Stimulated activated naive CD4-positive, alpha-beta T cell treated with Interleukin-2 at 50 U/mL for 16 hours (primary cell): ENCODE measurements at places on chromosomes 13 and 19.

GRCh38 chr19:1081301-1082164 is 13.6 kb downstream of the POLR2E start:
- no peak for DNase-seq

DNA sequence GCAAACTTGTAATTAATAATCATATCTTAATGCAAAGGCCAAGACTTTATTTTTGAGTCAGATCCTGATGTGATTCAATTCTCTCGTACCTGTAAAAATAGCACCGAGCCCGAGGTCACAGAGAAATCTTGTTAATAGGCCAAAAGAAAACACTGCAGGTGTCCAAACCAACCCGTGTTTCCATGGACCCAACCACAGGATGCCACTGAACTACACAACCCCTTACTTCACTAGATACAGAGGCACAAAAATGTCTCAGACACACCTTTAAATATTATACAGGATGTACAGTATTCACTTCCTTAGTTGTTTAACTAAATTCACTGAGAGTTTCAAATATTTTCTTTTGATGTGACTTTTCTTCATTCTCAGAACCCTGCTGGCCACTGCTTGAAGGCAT is 530.9 kb downstream of the MYO16 start:
- no peak for DNase-seq

- DNase-seq, result no peak
These were observed 26.6 kb downstream of the CBY2 start for GRCh38 chr13:45728759-45729158.

- DNase-seq, result no peak
These were observed 323.7 kb upstream of the HTR2A start for GRCh38 chr13:47220453-47221140.

DNA sequence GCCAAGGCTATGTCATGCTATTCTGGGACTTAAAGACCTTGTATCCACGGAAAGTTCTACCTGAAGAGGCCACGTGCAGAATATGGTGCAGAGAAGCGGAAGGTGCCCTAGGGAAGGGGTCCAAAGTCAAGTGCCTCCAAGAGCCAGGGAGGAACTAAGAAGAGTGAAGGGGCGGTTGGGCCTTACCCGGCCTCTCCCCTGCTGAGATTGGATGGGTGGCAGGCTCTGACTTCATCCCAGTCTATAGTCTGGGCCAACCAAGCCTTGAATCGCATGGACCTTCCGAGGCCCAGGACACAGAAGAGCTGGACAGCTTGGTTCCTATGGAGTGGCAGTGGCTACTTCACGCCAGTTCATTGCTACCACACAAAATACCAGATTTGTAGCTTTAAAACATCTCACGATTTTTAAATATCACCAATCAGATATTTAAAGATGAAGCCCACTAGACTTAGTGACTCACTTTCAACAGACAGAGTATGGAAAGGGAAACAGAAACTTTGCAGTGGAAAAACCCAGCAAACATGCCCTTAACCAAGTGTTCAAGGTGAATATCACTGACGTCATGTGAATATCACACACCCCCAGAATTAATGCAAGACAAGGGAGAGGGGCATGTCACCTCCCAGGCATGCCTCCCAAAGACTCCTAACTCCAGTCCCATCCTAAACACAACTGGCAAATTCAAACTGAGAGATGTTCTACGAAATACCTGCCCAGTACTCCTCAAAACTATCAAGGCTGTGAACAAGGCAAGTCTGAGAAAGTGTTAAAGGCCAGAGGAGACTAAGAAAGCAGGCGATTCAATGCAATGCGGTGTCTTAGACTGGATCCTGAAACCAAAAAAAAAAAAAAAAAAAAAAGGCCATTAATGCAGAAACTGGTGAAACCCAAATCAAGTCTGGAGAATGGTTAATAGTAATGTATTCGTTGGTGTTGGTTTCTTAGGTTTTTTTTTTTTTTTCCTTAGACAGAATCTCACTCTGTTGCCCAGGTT is 10.2 kb downstream of the C19orf12 start:
- no peak for DNase-seq

GRCh38 chr13:50511877-50512341 is 331.6 kb downstream of the DLEU7 start:
- DNase-seq, result no peak

DNA sequence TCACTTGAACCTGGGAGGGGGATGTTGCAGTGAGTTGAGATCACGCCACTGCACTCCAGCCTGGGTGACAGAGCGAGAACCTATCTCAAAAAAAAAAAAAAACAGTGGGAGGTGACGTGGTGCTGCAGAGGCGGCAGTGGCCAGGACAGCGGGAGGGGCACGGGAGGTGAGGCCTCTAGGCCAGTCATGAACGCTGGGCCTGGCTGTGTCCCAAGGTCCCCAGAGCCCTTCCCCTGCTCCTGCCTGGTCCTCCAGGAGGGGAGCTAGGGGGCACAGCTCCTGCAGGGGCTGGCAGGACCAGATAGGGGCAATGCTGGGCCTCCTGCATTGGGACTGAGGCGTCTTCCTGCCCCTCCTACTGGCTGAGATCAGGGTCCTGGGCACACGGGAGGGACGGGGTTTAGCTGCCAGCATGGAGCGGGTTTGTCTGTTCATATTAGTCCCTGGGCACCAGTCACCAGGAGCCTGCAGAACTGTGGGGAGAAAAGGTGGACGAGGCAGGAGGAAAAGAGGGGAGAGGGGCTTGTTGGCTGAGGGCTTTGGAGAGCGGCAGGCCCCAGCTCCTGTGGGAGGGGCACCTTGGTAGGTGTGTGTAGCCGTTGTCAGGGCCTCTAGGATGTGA is 4.5 kb downstream of the MAP2K7 start:
- no peak for DNase-seq

DNA sequence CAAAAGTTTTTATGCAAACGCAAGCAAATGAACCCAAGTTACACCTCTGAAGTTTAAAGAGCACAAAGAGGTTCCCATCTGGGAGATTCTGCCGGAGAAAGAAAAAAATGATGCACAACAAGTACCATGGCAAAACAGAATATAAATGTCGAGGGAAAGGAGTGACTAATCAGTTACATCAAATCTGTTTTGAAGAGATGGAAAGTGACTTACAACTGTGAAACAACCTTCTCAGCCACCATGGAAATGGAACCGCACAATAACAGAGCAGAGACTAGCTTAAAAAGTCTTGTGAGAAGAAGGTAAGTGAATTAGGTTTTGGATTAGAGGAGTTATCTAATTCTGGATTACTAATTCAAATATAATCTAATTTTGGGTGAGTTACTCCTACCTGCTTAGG is 2.4 kb downstream of the HSPH1 start:
- no peak for DNase-seq

- no peak for DNase-seq
These were observed 501 bp downstream of the APLP1 start for GRCh38 chr19:35868823-35869326.

DNA sequence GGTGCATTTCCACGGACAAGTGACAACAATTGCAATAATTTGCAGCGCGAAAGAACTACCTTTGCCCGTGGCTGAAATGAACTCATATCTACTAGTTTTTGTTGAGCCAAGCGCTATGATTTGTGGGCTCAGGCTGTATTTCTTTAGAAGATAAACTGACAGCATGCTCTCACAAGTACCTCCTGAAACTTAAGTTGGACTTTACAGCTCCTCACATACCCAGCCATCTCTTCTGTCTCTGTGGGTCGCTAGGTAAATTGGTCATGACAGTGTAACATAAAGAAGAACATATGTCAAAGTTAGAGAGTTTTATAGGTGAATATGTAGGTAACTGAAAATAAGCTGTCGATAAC is 839 bp downstream of the COG6 start:
- DNase-seq, result no peak

GRCh38 chr19:4439243-4439642 is 18.4 kb downstream of the UBXN6 start:
- DNase-seq, result no peak
